ENCODE measurements at places on chromosomes 6 and 20.
A peak's percentile ranks its signal among the peaks of the same experiment; 100 is the strongest.

DNA sequence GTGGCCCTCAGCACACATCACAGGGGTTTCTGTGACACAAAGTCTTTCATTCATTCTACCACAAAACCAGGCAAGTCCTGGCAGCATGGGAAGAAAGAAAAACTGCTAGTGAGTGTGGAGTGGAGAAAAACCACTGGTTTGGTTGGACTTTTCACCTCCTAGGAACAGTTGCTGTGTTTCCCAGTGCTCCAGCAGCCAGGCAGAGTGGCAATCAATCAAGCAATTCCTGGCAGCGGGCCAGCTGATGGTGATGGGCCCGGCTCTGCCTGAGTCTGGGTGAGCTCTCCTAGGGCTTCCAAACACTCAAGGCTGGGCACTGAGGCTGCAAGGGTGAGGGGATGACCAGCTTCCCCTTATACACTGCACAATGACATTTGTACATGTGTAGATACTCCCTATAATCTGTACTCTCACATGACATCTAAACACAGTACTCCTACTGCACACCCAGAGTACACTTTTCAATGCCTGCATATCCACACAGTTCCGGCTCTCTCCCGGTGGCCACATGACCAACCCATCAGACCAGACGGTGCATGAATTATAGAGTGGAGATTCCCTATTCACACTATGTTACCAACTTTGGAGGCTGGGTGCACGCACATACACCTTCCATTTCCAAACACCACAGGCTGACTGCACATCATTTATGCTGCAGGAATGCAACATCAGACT is 156.6 kb downstream of the UNC5CL start:
- DNase-seq, result no peak

DNA sequence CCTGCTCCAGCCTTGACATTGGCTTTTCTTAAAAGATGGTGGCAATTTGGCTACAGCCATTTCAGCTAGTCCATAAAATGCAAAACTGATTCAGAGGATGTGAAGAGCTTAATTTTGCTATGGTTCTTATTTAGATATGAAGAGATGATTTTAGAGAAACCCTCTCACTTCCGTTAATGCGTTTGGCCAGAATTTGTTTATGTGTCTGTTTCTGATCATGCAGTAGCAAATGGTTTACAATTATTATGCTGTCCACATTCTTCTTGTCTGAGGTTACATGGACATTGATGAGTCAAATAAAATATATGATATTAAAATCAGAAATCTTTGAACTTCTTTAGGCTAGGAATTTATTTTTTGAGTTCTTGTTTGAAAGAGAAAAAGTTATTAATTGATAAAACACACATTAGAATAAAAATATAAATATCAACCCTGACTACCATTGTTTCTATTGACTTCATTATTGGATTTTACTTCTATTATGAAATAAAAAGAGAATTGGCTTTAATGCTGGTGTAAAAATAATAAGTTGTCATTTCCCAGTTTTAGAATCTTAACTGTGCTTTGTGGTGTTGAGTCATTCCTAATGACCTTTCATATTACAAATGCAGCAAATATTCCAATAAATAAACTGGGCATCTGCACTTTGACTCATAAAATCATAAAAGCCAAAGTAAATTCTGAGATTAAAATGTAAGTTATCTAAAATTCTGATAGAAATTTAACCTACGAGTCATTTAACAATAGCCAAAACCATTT is 1286.0 kb upstream of the GJE1 start:
- no peak for DNase-seq

- DNase-seq, result no peak
Observed at GRCh38 chr6:20497216-20498040, 36.8 kb upstream of the CDKAL1 start.

DNA sequence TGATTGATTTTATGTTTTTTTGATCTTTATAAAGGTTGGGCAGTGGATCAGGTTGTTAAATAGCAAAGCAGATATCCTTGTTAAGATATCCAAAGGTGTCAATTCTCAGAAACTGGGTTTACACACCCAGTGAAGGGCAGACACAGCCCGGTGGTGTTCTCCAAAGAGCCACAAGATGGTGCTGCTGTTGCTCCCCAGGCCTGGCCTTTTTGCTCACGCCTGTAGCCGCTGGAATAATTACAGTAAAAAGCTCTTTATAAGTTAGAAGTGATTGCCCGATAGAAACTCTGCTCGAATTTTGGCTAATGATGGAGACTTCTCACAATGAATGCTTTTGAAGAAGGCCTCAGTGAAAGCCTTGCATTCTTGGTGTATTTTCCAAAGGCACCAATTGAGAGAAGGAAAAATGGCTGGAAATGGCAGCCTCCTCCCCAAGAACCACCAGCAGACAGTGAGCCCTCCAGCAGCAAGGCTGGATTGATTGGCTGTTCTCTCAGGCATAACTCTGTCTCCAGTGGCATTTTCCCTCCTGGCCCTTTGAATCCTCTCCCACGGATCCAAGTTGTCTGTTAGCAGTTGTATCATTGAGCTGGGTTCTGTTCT is 120.5 kb upstream of the CHD6 start:
- DNase-seq, result peak; percentile 70

DNA sequence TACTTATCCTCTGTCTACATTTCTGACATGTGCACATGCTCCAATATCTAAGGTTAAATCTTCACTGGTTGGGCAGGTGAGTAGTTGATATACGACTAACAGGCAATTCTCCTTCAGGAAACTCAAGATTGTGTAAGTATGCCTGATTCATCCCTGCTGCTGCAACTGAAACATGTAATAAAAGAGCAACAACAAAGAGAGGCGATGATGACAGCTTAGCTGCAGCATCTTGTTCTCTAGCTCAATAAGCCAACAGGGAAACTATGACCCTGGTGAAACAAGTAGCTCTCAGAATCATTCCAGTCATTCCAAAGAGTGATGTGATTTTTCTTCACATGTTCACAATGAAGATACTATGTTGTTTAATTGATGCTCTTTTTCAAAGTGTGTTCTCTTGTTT is 74.4 kb downstream of the ELOVL4 start:
- DNase-seq, result no peak

GRCh38 chr6:156741287-156742073 is 35.7 kb upstream of the ARID1B start:
- DNase-seq, result no peak

- no peak for DNase-seq
Observed at GRCh38 chr6:84967389-84967788, 203.0 kb upstream of the TBX18 start.

- no peak for DNase-seq
Observed at GRCh38 chr20:51017251-51017650, 5.7 kb downstream of the KCNG1 start.

DNA sequence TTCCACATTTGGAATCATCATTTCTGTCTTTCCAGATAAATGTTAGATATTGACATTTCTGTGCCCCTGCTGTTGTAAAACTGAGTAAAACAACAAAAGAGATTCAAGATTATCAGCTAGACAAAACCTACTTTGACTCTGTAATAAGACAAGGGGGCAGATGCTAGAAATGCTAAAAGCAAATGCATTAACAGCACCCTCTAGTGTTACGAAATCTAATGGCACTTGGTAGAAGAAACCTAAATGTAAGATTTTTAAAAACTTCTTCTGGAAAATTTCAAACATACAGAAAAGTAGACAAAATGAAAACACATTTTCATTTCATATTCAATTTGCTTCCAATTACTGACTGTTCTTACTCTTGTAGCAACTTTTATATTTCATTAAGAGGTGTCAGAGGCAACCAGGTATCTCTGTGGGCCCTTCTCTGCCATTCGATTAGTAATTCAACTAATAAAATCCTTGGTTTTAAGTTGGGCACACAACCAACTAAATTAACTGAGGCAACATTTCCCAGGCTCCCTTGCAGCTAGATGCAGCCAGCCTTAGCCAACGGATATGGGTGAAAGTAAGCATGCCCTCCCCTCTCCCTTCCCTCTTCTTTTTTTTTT is 45.0 kb downstream of the SLC23A2 start:
- no peak for DNase-seq

- DNase-seq, result no peak
Observed at GRCh38 chr6:35239581-35239980, 20.0 kb upstream of the ZNF76 start.

GRCh38 chr6:54431466-54431865 is 123.2 kb downstream of the TINAG start:
- no peak for DNase-seq

DNA sequence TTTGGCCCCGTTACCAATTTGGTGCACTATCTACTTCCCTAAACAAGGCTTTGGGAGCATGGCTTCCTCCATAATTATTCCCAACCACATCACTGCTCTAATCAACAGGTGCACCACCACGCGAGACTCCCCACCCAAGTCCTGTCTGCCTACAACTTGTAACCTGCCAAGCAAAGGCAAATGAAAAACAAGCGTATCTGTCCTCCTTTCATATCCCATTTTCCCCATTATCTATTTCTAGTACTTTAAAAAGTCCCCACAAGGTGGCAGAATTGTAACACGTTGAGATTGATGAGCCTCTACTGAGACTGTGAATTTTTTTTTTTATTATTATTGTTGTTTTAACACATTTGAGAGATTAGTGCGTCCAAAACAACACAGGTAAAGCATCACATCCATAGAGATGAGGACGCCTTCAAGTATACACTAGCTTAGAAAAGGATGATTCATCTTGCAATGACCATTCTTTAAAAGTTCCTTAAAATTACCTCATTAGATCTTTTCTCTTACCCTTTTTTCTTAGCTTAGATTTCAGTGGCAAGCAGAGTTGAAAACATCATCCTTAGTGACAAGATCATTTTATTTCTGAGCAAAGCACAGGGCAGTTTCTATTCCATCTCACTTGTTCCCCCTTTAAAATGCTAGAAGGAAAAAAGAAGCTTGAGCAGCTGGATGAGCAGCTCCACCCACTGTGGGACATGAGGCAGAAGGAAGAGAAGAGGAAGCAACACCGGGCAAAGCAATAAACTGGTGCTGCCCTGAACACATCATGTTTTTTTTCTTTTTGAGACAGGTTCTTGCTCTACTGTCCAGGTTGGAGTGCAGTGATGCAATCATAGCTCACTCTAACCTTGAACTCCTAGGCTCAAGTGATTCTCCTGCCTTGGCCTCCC is 210.8 kb downstream of the ARHGAP18 start:
- DNase-seq, result no peak

DNA sequence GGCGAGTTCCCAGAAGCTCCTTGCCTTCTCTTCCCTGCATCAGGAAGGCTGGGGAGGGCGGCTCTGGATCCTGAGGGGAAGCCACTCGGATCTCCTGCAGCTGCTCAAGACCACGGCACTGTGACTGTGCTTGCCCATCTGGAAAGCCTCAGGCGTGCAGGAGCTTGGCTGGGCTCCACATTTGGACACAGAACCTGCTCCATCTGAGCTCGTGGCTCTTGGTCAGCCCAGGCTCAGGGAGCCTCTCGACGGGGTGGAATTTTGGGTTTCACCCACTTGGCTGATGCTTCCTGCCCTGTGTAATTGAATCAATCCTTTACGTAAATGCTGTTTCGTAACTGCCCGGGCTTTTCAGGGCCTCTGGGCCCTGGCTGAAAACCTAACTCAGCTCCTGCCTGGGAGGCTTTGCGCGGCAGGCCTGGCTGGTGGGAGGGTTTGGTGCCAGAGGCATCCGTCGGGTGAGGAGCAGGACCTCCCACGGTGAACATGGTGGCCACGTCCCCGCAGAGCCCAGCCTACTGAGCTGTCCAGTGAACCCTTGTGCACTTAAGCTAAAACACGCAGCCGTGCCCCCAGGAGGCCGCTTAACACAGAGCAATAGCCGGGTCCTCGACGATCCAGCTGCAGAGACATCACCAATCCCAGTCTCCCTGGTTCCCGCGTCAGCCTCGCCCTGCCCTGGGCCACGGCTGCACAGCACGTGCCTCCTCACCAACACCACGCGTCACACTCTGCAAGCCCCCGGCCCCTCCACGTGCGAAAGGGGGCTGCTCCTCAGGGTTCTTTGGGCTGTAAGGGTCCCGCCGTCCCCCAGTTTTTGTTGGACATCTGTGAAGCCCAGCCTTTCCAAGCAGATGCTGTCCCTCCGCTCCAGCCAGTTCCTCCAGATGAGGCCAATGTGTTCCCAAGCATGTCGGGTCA is 241.0 kb downstream of the DLL1 start:
- peak; percentile 28 for DNase-seq

GRCh38 chr20:50478162-50478990 is 31.8 kb upstream of the PTPN1 start:
- DNase-seq, result peak; percentile 85

DNA sequence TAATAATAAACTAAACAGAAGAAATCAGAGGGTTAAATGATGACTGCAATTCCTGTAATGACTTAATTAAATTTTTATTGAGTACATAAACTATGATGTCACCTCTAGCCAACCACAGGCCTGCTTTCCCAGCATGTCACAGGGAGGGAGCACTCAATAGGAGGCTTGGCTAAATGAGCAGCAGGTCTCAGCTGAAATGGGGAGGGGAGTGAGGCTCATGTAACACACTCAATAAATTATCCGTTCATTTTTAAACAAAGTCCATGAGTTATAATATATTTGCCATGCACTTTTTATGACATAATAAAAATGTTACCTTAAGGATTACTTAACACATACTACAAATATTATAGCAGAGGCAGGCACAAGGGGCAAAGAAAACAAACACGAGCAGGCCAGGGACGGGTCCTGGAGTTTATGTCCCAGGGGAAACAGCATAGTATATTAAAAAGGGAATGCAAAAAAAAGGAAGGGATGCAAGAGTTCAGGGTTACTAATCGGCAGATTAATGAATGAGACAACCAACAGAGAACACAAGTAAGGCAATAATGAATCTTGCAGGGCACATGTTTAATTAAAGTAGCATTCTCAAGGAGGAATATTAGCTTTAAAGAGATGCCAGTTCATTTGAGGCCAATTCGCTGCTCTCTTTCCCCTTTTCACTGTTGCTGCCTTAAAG is 27.1 kb upstream of the FAM83C start:
- no peak for DNase-seq
